Mesenchymal stem cell (in vitro differentiated cells and primary cell): ENCODE measurements at places on chromosomes 16 and 17.

DNA sequence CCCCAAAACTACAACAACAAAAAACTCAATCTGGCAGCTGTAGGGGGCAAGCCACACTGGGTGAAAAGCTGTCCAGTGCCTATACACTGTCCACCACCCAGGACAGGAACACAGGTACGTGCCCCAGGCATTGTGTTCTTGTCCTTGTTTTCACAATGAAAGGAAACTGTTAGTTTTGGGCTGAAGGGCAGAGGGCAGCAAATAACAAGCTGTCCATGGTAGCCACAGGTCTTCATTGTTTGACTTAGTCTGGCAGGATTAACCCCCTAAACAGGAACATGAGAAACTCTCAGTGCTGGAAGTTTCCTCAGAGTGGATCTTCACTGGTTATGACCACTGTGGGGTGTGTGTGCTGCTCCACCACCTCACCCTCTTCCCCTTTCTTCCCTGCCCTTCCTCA is 224.6 kb upstream of the N4BP1 start:
- H3K27ac ChIP-seq, result no peak overlapping the region
- no peak overlapping the region for H3K4me3 ChIP-seq
- H3K4me1 ChIP-seq, result no peaks in the 10 kb centered on the region
- no peaks in the 10 kb centered on the region for H3K27me3 ChIP-seq
- H3K36me3 ChIP-seq, result no peaks in the 10 kb centered on the region

GRCh38 chr16:30018731-30019158 is 4.3 kb upstream of the C16orf92 start:
- DNase-seq, result peak; percentile 17
- H3K36me3 ChIP-seq, result no peaks in the 10 kb centered on the region
- H3K27me3 ChIP-seq, result peaks cover 5% of the 10 kb centered on the region
- peaks cover 10% of the 10 kb centered on the region for H3K4me1 ChIP-seq

GRCh38 chr16:25052530-25052929 is 37.4 kb upstream of the ARHGAP17 start:
- H3K27me3 ChIP-seq, result no peaks in the 10 kb centered on the region
- DNase-seq, result no peak
- H3K4me1 ChIP-seq, result peaks cover 4% of the 10 kb centered on the region
- no peaks in the 10 kb centered on the region for H3K36me3 ChIP-seq

DNA sequence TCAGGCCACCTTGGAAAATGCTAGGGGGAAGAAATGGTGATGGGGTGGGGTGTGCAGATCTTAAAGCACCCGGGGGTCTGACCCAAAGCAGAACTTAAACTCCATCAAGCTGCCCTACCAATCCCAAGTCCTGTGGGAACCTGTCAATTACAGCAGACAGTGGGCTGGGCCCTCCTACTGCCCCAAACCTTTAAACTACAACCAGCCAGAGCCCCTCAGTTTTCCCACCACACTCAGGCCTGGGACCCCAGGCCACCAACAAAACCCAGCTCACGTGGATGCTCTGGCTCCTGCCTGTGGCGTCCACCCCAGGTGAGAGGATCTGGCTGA is 2.7 kb downstream of the MYO18A start:
- no peaks in the 10 kb centered on the region for H3K36me3 ChIP-seq
- H3K27ac ChIP-seq, result no peak overlapping the region
- no peaks in the 10 kb centered on the region for H3K27me3 ChIP-seq
- no peak overlapping the region for H3K4me3 ChIP-seq
- DNase-seq, result no peak
- peaks cover 34% of the 10 kb centered on the region for H3K4me1 ChIP-seq

DNA sequence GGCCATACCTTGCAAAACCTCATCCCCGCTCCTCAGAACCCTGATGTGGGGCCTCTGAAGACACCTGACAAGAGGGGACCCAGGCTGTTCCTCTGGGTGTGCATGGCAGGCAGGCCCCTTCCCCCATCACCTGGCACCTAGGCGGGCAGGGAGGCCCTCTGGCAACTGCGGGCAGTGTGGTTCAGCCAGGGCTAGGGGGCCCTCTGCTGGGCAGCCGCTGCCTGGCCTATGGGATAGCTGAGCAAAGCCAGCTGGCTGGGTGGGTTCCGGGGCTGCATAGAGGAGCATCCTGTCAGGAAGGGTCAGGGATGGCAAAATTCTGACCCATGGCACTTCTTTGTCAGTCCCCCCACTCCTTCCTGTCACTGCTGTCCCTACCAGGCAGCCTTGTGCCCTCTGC is 228.7 kb upstream of the ASIC2 start:
- H3K4me3 ChIP-seq, result no peak overlapping the region
- H3K36me3 ChIP-seq, result no peaks in the 10 kb centered on the region
- no peak overlapping the region for H3K27ac ChIP-seq
- no peaks in the 10 kb centered on the region for H3K27me3 ChIP-seq

DNA sequence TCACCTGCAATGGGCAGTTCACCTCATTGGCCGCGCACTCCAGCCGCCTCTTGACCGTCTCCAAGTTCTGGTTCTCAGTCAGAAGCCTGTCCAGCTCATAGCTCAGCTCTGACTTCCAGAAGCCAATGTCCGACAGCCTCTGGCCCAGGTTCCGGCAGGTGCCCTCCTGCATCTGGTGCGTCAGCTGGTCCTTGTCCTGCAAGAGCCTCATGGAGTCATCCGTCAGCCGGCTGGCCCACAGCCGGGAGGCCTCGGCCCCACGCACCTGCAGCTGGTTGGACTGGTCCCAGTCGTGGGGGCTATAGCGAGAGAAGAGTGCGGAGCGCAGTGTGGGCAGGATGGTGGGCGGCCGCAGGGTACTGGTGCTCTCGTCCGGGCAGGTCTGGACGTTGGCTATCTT is 424 bp downstream of the TEKT5 start:
- no peak for DNase-seq
- H3K4me3 ChIP-seq, result no peak overlapping the region
- H3K4me1 ChIP-seq, result no peaks in the 10 kb centered on the region
- peaks cover 20% of the 10 kb centered on the region for H3K27me3 ChIP-seq
- H3K27ac ChIP-seq, result no peak overlapping the region

DNA sequence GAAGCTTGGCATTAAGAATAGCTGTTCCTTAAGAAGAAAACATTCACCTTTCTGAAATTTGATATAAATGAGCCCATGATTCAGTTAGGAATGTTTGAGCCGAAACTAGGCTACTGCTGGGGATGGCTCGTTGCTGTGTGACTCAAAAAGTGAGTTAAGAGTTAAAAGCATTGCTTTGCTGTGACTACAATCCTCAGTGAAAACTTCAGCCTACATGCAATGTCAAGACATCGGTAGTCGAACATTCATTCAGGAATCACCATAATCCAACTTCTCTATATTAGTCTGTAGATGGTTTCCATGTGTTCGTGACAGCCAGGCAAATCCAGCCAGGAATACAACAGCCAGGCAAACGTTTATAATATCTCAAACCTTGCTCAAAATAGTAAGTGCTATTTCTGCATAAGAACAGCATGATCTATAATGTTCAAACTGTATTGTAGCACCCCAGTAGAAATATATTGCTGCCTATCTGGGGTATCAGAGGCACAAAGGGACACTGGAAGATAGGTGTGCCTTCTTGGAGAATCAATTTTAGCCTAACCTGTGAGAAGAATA is 1225.1 kb downstream of the CDH8 start:
- H3K36me3 ChIP-seq, result no peaks in the 10 kb centered on the region
- DNase-seq, result no peak
- H3K27ac ChIP-seq, result no peak overlapping the region
- peak overlapping the region; percentile 16 for H3K4me3 ChIP-seq

GRCh38 chr17:18017958-18018357 is 21.0 kb downstream of the ATPAF2 start:
- H3K27me3 ChIP-seq, result no peaks in the 10 kb centered on the region
- H3K4me1 ChIP-seq, result peaks cover 17% of the 10 kb centered on the region
- no peak overlapping the region for H3K4me3 ChIP-seq
- no peak overlapping the region for H3K27ac ChIP-seq

GRCh38 chr17:59330053-59330942 is 1.2 kb upstream of the YPEL2 start:
- peaks cover 16% of the 10 kb centered on the region for H3K4me1 ChIP-seq
- peak overlapping the region; percentile 70 for H3K27ac ChIP-seq
- H3K27me3 ChIP-seq, result peaks cover 27% of the 10 kb centered on the region
- H3K36me3 ChIP-seq, result no peaks in the 10 kb centered on the region
- peak; percentile 54 for DNase-seq

- peaks cover 27% of the 10 kb centered on the region for H3K4me1 ChIP-seq
- no peak for DNase-seq
- H3K36me3 ChIP-seq, result peaks cover 17% of the 10 kb centered on the region
- peak overlapping the region; percentile 94 for H3K27ac ChIP-seq
Observed at GRCh38 chr17:32158870-32159585, 16.7 kb downstream of the RHOT1 start.

- no peaks in the 10 kb centered on the region for H3K27me3 ChIP-seq
- H3K4me1 ChIP-seq, result peaks cover 39% of the 10 kb centered on the region
- no peak overlapping the region for H3K4me3 ChIP-seq
- H3K36me3 ChIP-seq, result peaks cover 68% of the 10 kb centered on the region
Observed at GRCh38 chr17:18319604-18320256, 4.6 kb downstream of the SMCR8 start.

DNA sequence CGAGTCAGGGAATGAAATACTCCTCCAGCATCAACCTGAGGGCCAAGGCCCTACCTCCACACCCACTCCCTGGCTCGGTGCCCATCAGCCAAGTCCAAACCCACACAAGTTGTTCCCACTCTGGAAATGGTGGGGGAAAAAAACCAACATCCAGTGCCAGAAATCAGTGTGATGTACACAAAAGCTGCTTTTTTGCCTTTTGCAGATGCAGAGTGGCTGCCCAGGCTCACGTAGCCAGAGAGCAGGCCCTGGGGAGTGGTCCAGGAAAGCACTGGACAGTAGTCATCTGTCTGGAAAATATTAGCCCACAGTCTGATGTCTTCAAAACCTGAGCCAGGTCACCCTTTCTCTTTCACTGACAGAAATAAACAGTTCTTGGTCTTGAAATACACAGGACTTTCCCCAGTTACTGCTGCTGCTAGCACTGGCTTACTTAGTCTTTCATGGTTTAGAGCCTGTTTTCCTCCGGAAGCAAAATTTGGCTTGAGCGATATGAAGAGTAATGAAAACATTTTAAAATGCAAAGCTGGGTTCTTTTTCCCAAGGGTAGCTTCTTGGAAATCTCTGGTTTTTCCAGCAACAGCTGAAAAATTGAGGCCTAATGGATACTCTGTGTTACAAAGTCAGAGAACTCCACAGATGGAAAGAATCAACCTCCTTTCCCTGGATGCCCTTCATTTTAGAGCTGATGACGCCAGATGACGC is 18.2 kb upstream of the NOS2 start:
- H3K36me3 ChIP-seq, result no peaks in the 10 kb centered on the region
- no peaks in the 10 kb centered on the region for H3K27me3 ChIP-seq
- DNase-seq, result no peak
- H3K4me3 ChIP-seq, result peak overlapping the region; percentile 36

DNA sequence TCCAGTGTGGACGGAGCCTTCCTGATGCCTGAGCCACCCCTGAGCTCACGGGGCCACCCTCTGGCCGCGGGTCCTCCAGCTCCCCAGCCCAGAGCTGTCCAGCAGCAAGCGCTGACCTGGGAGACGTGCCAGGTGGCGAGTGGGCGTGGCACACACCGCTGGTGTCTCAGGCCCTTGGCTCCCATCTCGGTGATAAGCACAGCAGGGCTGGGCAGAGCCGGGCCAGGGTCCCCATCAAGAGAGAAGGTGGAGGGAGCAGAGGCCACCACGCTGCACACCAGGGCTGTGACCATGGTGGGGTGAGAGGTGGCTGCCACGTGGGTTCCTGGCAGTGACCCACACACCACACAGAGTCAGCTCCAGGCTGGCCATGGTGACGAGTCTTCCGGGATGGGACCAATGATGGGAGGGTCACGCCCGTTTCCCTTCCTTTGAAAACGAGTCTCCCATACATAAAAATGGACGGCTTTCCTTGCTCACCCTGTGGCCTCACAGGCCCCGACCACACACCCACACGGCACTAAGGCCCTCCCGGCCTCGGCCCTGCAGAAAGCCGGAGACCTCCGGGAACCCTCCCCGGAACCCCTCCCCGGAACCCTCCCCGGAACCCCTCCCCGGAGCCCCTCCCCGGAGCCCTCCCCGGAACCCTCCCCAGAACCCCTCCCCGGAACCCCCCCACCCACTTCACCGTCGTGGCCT is 16.8 kb downstream of the UTS2R start:
- no peak for DNase-seq
- H3K27me3 ChIP-seq, result peaks cover 20% of the 10 kb centered on the region
- H3K36me3 ChIP-seq, result peaks cover 20% of the 10 kb centered on the region
- H3K4me1 ChIP-seq, result peaks cover 21% of the 10 kb centered on the region
- H3K27ac ChIP-seq, result no peak overlapping the region
